ENCODE measurements at places on chromosomes 11 and 22. TPM values are rescaled to one million over a fixed set of nuclear protein-coding genes. Genes with fewer than 3 reads are reported as not detected.

DNA sequence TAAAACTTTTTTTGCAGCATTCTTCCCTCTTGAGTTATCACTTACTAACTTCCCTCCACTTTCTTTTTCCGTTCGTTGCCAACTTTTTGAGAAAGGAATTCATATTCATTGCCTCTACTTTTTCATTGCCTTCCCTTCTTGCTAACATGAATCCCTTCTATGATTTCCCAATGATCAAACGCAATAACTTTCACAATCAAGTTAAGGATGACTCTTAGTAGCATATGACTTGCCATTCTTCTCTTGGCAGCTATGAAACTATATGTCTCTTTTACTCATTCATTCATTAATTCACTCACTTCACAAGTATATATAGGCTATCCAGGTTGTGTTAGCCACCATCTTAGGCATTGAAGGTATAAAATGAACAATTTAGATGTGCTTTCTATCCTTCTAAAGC is 16.6 kb upstream of the ARHGAP20 start:
- DNase-seq, result no peak

DNA sequence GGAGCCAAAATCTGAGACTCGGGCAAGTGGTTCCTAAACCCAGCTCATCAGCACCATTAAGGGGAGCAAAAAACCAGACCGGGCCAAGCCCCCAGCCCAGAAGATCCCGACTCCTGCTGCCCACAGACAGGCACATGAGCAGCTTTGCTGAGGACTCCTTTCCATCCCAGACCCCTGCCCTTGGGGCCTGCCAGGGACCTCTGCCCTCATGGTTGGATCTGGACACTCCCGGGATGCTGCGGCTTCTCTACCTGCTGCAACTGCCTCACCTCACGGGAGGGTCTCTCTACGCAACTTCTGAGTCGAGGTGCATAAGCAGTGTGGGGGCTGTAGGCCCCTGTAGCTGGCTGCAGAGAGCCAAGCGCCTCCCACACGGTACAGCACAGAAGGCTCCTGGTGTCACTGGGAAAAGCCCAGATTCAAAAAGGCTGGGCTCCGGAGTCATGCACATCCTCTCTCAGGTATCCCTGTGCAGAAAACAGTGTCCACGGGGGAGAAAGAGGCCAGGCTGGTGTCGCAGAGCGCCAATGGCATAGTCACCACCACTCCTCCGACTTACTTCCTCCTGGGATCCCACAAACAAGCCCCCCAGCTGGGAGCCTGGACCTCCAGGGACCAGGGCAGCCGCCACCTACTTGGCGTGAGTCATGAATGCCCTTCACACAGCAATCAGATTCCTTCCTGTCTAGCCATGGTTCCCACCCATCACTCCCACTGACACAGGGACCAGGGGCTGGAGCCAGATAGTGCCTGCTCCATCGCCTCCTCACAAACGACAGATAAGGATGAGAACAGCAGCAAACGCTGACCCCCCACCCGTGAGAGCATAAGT is 122.1 kb downstream of the BCR start:
- DNase-seq, result no peak

DNA sequence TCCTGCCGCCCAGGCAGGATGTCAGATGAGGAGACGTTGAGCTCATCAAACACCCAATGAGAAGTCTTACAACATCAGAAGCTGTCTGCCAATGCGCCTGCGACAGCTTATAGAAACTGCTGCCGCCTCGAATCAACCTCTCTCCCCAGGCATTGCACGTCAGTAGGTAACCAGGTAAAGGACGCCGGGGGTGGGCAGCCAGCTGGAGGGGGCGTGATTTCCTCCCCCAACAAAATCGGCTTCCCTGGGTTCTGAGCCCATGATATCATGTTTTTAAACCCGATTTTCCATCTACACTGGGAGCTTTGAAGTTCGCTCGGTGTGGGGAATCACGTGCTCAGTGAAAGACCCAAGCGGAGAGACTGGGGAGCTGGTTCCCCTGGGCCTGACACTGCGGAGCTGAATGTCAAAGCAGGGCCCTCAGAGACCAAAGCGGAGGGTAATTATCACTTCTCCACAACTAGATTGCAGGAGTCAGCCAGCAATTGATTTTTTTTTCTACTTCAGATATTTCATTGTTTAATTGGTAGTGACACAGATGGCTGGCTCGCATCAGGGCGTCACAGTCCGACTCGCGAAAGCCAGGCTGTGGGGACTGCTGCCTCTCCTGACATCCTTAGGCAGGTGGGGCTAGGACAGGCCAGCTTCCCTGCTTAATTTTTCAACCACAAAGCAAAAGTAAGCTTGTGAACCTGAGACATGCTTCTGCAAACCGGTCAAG is 15.4 kb downstream of the FAM83F start:
- DNase-seq, result no peak

DNA sequence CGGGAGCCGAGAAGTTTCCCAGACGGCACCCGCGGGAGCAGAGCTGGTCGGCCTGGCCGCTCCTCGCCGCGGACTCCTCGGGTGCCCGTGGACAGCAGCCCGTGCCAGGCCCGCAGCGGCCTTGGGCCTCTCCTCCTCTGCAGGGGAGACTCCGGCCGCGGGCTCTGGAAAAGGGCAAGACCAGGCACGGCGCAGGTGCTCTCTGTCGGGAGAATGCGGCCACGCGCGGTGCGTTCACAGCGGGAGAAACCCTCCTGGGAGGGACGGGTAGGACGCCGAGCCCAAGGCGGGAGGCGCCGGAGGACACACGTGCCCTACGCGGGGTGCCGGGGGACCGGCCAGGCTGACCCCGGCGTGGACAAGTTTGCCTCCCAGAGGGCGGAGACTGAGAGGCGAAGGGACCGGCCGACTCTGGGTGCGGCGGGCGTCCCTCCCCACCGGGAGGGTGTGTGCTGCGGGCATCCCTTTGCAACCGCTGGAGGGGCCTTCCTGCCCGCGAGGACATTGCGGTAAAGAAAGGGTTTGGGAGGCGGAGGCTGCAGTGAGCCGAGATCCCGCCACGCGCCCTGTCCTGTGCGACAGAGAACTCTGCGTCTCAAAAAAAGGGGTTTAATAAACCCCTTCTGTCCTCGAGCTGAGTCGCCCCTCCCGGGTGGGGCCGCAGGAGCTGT is 2.3 kb downstream of the IFITM1 start:
- peak; percentile 76 for DNase-seq

GRCh38 chr11:101574886-101575285 is 8.9 kb downstream of the TRPC6 start:
- no peak for DNase-seq

- DNase-seq, result peak; percentile 69
Measured at GRCh38 chr22:43616645-43617044, 195.5 kb downstream of the EFCAB6 start.

DNA sequence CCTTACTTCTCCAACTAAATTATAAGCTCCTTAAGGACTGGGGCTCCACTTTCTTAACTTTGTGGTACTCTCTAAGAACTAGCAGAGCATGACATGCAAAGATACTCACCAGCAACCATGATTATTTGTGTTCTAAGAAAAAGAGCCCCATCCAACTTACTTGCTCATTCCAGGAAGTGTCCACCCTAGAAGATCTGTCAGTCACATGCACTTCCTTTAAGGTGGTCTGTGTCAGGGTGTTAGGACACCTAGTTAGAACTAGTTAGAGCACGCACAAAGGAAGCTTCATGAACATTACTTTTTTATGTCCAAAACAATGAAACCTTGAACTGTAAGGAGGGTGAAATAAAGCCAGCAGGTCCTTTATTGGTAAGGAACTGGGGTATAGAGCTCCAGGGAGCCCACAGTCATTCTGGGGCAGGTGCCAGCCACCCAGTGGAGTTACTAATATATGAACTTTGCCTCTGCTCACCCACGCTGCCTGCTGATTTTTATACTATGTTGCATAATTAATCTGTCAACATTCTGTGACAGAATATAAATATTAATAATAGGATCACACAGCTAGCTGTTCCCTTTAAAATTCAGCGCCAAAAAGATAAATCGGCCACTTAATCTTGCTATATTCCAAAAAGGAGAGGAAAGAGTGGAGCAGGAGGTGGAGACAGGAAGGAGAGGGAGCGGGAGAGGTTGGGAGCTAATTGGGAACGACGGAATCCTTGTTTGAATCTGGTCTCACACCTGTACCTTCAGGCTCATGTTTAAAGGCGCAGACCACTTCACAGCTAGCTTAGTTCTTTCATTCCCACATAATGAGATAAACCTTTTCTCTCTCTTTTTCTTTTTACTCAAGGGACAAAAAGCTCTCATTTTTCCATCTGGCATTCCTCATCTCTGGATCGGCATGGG is 755.0 kb downstream of the OPCML start:
- DNase-seq, result peak; percentile 55

Gene MRGPRX4
- not detected for total RNA-seq

Gene H19
- 199 TPM for total RNA-seq

Gene MRGPRF
- 3.4 TPM for total RNA-seq

Gene MS4A12
- not detected for total RNA-seq

Gene SCGB2A2
- total RNA-seq, result not detected

Data from left lobe of liver (tissue), 2 donors.